Amniotic epithelial cell (primary cell): ENCODE measurements at places on chromosomes 3 and 15.

DNA sequence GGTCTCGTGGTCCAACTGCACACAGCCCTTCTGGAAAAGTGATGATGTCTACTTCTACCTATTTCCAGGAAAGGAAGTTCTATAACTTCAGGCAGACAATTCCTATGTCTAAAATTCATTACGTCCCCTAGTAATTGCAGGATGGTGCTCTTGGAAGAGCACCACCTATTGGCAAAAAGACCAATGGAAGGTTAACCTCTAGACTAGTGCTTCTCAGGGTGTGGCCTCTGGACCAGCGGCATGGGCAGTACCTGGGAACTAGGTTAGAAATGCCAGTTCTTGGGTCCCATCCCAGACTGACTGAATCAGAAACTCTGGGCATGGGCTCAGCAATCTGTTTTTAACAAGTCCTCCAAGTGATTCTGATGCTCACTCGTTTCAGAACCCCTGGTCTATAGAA is 258.3 kb upstream of the ICE2 start:
- no peak for DNase-seq

DNA sequence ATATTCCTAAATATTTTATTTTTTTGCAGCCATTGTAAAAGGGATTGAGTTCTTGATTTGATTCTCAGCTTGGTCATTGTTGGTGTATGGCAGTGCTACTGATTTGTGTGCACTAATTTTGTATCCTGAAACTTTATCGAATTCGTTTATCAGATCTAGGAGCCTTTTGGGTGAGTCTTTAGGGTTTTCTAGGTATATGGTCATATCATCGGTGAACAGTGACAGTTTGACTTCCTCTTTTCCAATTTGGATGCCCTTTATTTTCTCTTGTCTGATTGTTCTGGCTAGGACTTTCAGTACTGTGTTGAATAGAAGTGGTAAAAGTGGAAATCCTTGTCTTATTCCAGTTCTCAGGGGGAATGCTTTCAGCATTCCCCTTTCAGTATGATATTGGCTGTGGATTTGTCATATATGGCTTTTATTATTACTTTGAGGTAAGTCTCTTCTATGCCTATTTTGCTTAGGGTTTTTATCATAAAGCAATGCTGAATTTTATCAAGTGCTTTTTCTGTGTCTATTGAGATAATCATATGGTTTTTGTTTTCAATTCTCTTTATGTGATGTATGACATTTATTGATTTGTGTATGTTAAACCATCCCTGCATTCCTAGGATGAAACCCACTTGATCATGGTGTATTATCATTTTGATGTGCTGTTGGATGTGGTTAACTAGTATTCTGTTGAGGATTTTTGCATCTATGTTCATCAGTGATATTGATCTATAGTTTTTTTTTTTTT is 11.4 kb upstream of the SLC9A9 start:
- no peak for DNase-seq

DNA sequence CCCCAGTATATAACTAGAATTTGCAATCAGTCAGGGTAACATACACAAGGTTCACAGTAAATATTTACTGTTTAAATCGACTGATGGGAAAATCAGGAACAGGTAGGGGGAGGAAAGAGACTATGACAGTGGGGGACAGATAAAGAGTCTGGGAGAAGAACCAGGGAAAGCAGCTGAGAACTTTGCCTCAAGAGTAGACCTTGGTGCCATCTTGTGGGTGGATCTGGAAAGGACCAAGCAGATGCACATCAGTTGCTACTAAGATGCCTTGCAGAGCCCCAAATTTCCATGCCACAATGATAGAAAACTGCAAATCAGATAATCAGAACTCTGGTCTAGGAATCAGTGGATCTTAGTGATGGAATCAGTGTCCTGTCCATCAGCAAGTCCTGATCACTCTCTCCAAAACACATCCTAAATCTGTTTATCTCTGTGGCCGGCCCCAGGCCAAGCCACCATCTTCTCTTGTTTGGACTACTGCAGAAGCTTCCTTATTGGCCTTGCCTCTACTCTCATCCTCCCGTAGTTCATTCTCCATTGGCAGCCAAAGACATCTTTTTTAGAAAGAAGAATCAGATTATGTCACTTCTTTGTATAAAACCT is 62.7 kb downstream of the PDE8A start:
- peak; percentile 73 for DNase-seq

DNA sequence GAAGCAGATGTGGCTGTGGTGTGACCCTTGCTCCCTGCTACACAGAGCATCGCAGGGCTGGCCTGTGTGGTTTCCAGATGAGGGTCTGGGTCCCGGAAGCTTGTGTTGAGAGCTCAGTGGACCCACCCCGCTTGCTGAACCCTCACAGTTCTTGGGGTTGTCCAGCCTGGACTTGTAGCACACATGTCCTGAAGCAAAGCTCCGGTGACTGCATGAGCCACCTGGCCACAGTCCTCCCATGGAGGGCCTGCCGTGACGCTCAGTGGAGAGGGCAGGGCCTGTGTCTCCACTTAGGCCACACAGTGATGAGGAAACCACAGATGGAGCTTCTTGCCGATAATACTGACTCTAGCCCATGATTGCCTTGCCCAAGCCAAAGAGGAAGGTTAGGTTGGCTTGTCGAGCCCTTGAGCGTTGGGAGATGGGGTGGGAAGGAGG is 62.6 kb downstream of the RGMA start:
- DNase-seq, result no peak

- DNase-seq, result no peak
These were observed 7.5 kb downstream of the LCTL start for GRCh38 chr15:66558271-66558670.

- no peak for DNase-seq
These were observed 30.9 kb upstream of the ARRDC4 start for GRCh38 chr15:97929456-97930229.

DNA sequence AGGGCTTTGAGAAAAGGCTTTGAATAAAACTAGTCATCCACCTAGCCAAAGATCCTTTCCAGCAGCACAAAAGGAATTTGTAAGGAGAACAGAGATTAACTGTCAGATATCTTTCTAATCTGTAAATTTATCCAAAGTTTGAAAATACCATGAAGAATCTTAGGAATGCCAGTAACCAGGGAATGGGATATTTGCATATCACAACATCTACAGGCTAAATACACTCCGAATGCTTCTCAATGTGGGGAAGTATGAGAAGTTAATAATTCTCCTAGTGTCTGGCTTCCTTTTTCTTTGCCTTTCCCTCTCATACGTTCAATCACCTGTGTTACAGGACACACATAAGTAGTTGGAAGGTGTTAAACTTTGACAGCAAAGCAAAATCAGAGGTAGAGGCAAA is 7.8 kb downstream of the ANAPC13 start:
- DNase-seq, result peak; percentile 58

GRCh38 chr3:194167480-194168282 is 31.7 kb downstream of the HES1 start:
- DNase-seq, result peak; percentile 17

DNA sequence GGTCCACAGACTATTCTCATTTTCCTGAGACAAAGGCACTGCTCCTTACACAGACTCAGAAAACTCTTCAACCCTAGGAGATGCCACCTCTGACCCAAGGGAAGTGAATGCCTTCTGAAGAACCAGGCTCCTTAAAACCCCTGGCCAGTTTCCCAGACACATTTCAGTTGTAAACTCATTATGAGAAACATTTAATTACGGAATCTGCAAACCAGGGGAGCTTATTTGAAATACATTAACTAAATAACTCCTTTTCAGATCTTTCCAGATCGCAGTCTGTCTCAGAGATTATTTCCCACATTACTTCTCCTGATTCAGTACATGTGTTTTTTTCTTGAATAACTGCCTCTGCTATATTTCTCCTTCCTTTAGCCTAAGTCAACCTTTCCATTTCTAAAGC is 17.6 kb downstream of the MYO5A start:
- DNase-seq, result no peak

DNA sequence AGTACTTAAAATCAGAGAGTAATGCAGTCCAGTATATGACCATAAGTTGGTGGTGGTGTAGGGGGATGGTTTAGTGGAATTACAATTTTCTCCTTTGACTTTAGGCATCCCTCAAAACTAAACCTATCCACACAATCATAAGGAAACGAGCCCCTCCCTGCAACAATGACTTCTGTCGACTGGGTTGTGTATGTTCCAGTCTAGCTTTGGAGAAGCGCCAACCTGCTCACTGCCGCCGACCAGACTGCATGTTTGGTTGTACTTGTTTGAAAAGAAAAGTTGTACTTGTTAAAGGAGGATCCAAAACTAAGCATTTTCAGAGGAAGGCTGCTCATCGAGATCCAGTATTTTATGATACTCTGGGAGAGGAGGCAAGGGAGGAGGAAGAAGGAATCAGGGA is 52.8 kb downstream of the MGA start:
- no peak for DNase-seq

DNA sequence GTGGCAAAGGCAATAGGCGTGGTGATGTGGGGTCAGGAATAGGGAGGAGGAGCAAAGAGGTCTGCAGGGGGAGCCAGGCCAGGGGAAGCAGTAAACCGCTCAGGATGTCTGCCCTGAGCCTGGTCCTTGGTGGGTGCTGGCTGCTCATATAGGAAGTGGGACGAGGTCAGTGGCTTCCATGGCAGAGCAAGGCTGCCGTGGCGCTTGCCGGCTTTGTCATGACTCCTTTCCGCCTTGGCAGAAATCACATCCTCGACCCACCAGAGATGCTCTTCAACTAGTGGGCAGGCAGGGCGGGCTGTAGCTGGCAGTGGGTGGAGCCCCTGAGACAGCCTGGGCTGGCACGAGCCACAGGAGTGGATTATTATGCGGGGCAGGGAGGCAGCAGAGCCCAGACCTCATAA is 13.1 kb upstream of the SKOR1 start:
- DNase-seq, result no peak

- no peak for DNase-seq
These were observed 8.2 kb upstream of the EPHB3 start for GRCh38 chr3:184553385-184553784.

DNA sequence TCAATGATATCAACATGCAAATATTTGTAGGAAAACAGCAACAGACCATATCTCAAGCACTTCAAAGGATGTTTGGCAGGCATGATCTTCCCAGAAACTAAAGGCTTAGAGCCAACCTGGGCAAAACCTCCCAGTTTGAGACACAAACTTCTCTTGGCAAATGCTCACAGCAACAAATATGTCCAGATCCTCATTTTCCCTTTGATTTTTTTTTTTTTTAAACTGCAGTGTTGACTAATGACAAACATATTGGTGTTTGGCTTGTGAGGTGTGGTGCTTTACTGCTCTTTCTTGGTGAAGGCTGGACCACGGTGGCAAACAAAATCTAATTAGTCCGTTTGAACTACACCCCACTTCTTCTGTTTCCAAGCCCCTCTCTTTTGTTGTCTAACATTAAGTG is 87.2 kb downstream of the EBLN2 start:
- DNase-seq, result no peak

DNA sequence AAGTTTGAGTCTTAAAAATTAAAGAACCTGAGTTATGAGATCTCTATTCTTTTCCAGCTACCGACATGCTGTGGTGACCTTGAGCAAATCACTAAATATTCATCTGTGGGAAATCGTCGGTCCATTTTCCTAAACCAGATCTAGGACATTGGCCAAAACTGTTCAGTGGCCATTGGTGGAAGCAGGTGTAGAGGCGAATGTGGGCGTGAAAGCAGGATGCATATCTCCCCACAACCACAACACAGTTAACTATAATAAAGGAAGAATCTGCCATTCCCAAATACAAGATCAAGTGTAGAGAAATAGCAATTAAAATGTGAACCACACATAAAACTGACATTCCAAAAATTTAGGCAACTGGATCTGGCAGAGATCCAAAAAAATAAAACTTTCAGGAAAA is 129.9 kb downstream of the P3H2 start:
- no peak for DNase-seq

DNA sequence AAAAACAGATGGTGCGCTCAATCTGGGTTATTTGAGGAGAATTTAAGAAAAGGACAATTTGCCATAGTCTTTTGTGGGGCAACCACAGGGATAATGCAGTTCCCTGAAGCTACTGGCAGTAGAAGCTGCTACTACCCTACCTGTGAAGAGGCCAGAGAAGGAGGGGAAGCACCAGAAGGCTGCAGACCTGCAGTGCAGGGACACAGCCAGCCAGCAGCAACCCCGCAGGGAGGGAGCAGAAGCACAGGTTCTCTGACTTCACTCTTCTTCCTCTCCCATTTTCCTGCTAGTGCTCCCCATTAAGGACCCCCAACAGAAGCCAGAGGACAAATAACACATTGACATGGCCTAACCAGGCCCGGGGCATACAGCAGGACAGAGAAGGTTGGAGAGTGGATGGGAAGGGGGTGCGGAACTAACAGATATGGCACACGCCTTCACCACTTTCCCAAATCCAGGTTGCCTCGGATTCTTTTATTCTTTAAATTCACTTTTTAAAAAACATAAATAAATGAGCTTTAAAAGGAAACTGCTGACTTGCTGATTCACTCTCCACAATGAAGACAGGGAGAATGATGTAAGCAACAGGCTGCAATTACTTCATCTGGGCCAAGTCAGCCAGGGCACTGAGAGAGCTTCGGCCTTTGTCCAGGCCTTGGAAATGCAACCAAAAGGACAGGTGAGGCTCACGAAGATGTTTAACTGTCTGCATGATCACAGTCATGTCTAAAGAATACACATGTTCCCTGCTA is 30.1 kb downstream of the POPDC2 start:
- DNase-seq, result peak; percentile 78

DNA sequence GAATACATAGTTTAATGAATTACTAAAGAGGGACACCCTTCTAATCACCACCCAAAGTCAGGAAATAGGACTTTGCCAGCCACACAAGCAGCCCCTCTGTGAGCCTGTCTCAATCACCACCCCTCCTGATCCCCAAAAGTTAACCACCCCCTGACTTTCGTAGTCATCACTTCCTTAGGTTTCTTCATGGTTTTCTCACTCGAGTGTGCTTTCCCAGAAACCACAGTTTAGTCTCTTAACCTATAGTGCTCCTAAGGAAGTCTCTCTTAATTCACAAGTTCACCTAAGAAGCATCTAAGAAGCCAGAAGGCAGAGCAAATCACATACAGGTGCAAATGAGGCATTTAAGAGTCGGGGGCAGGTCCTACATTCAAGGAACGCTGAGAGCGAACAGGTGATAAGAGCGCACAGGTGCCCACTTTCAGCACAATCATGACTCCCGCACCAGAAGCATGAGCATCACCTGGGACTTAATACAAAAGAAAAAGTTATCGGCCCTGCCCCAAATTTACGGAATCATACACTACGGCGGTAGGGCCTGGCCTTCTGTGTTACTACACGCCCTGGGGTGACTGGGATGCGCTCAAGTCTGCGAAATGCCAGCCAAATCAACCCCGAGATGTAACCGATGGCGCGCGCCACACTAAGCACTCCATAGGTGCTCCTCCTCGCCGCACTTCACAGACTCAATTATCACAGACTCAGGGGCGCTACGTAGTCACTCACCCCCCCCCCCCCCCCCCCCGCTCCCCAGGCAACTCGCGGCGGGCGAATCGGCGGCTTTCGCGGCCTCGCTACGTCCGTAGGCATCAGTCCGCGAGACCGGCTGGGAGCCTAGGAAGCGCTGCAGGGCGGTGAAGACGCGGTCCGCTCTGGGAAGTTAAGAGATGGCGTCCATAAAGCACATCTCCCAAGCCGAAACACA is 815 bp downstream of the ULK4 start:
- peak; percentile 65 for DNase-seq
